Occipital lobe (tissue), 3 donors: ENCODE measurements at places on chromosomes 1 and 21.

- DNase-seq = no peak
These were observed 176.7 kb downstream of the TTLL7 start for GRCh38 chr1:83822208-83822607.

DNA sequence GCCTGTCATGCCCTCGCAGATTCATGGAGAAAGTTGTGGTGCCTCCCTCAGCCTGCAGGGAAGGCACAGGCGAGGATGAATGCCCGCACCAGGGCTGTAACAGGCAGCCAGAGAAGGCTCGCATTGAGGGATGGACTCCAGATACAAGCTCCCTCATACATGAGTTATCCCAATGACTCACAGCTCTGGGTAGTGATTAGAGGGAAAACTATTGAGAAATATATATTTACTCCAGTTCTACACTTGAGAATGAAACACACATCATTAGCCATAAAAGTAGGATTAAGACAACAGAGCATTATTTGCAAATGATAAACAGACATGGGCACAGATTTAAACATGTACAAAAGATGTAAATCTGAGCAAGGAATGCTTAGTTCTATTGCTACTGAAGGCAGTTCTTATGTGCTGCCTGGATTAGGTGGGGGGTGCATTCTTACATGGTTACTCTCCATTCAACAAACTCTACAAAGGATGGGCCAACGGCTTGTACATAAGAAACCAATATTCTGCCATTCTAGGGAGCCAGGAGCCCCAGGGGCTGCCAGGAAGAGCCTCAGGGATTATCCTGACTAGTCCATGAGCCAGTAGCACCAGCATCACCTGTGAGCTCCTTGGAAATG, 97.9 kb downstream of the CSMD2 start:
- no peak for DNase-seq

DNA sequence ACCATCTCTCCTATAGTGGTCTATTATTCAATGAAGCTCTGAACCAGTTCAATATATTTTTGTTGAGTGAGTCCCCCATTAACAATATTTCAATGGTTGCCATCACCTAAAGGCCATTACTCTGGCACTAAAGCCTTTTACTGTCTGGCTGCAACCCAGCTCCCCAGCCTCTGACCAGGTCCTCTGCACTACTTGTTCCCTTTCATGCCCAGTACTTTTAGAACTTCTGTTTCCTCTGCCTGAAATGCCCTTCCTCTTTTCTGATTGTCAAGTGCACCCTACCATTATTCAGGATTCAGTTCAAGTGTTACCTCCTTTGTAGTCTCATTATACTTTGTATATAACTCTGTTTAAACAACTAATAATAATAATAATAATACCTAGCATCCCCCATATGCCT, 30.4 kb upstream of the ZFYVE9 start:
- DNase-seq = no peak

- DNase-seq = peak; percentile 29
These were observed 689 bp upstream of the GPR137B start for GRCh38 chr1:236141447-236142252.
